Thymus (tissue), 14 donors: ENCODE measurements at places on chromosomes 3 and 15. TPM values are rescaled to one million over a fixed set of nuclear protein-coding genes. Genes with fewer than 3 reads are reported as not detected.

DNA sequence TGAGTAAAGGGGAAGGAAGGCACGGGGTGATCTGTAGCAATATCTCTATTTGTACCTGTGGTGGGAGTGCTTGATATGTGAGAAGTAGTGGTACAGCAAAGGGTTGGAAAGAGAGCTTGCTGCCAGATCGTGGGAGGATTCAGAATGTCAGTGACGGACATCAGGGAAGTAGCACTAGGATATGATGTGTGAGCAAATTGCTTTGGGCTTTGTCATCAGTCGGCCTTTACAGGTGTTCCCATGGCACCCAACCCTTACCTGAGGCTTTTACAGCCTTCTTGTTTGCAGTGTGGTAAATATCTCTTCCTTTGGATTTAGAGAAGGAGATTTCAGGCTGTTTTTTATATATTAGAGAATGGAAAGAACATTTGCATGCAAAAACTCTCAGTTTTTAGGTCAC lies 29.8 kb downstream of the IL1RAP start:
- no peaks in the 10 kb centered on the region for H3K4me1 ChIP-seq
- H3K27me3 ChIP-seq, result no peaks in the 10 kb centered on the region
- no peak overlapping the region for H3K4me3 ChIP-seq
- no peak for DNase-seq
- no peak overlapping the region for H3K27ac ChIP-seq
- no peaks in the 10 kb centered on the region for H3K36me3 ChIP-seq

Gene MASP1
- 0.14 TPM for total RNA-seq

DNA sequence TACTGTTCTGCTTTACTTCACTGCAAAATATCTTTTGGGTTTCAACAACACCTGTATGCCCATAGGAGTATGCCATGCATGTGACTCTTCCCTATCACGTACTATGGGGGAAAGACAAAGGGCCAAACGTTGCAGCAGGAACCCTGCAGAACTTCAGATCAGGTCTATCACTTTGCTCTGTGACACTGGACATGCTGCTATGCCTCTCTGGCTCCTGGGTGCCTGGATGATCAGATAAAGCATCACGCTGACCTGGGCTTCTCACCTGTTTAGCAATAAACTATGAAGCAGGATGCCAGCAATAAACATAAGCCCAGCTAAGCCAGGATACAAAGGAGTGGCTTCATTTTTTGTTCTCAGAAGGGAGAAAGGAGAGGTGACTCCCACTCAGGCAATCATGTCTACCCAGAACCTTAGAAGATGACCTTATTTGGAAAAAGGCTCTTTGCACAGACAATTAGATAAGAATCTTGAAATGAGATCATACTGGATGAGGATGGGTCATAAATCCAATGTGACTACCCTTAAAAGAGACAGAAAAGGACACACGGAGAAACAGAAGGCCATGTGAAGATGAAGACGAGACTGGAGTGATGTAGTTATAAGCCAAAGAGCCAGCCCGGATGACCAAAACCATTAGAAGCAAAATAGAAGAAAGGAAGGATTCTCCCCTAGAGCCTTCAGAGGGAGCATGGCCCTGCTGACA lies 19.3 kb downstream of the POMGNT2 start:
- H3K27me3 ChIP-seq, result no peaks in the 10 kb centered on the region
- peaks cover 4% of the 10 kb centered on the region for H3K36me3 ChIP-seq
- DNase-seq, result no peak
- no peak overlapping the region for H3K27ac ChIP-seq
- H3K4me1 ChIP-seq, result no peaks in the 10 kb centered on the region
- H3K4me3 ChIP-seq, result no peak overlapping the region

Gene ITPKA
- 0.24 TPM for total RNA-seq

Gene GOLGA8K
- total RNA-seq, result 0.28 TPM

GRCh38 chr3:108486941-108487340 lies 23.5 kb downstream of the MYH15 start:
- H3K27ac ChIP-seq, result no peak overlapping the region
- H3K4me3 ChIP-seq, result no peak overlapping the region
- H3K36me3 ChIP-seq, result no peaks in the 10 kb centered on the region
- no peaks in the 10 kb centered on the region for H3K27me3 ChIP-seq
- H3K4me1 ChIP-seq, result no peaks in the 10 kb centered on the region

DNA sequence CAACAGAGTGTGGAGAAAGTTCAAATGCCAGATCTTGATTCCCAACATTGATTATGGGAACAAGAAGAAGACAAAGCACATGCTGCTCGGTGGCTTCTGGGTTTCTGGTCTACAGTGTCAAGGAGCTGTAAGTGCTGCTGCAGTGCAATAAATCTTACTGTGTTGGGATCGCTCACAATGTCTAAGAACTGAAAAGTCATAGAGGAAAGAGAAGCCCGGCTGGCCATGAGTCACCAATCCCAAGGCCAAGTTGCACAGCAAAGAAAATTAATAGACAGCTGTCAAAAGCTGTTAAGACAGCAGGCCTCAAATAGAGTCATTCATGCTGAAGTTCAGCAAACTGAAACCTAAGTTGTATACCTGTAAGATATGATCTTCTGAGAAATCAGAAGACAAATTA lies 33.2 kb upstream of the SPPL2A start:
- H3K4me3 ChIP-seq, result no peak overlapping the region
- H3K27me3 ChIP-seq, result no peaks in the 10 kb centered on the region
- peak overlapping the region; percentile 32 for H3K27ac ChIP-seq
- no peaks in the 10 kb centered on the region for H3K36me3 ChIP-seq
- no peak for DNase-seq

DNA sequence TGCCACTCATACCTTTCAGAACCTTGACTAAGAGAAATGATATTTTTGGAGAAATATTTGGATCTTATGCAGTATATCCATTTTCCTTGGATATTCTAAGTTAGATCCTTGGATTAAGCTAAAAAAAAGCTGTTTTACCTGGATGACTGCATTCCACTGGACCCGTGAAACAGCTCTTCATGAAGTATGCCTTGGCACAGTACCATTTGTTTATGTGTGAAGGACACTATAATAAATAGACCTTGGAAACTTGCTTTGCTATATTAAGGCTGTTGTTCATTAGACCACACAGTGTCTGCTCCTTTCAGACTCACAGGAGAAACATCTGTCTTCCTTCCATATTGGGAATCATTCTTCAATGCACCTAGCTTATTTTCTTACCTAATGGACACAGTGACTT lies 651.0 kb upstream of the TGFBR2 start:
- no peaks in the 10 kb centered on the region for H3K36me3 ChIP-seq
- H3K27me3 ChIP-seq, result no peaks in the 10 kb centered on the region
- H3K4me3 ChIP-seq, result no peak overlapping the region

Gene SLC22A13
- total RNA-seq, result 0.09 TPM

GRCh38 chr3:14614189-14614588 lies 37.4 kb upstream of the CCDC174 start:
- H3K36me3 ChIP-seq, result no peaks in the 10 kb centered on the region
- no peak overlapping the region for H3K4me3 ChIP-seq
- DNase-seq, result no peak
- no peak overlapping the region for H3K27ac ChIP-seq
- H3K4me1 ChIP-seq, result no peaks in the 10 kb centered on the region

- H3K27me3 ChIP-seq, result no peaks in the 10 kb centered on the region
- H3K4me3 ChIP-seq, result peak overlapping the region; percentile 53
These were observed 877 bp downstream of the NIT2 start for GRCh38 chr3:100335434-100335833.

Gene PLD1
- total RNA-seq, result 6.4 TPM

Gene HDAC11
- 7.1 TPM for total RNA-seq

GRCh38 chr3:41808152-41808551 lies 153.8 kb downstream of the ULK4 start:
- H3K27me3 ChIP-seq, result no peaks in the 10 kb centered on the region
- no peak overlapping the region for H3K4me3 ChIP-seq
- H3K27ac ChIP-seq, result no peak overlapping the region
- H3K4me1 ChIP-seq, result no peaks in the 10 kb centered on the region
